ENCODE measurements at places on chromosomes 3 and 15. TPM values are rescaled to one million over a fixed set of nuclear protein-coding genes. Genes with fewer than 3 reads are reported as not detected.

Gene IMPG2
- total RNA-seq = 0.80 TPM

Gene FSTL1
- 3,511 TPM for total RNA-seq

Gene GJD2
- not detected for total RNA-seq

Gene PAK6
- not detected for total RNA-seq

Gene LAMB2
- total RNA-seq = 1,096 TPM

Gene CX3CR1
- 0.12 TPM for total RNA-seq

Gene PRICKLE2
- 48.2 TPM for total RNA-seq

Gene CACNA2D3
- total RNA-seq = not detected

Gene FBXL22
- 3.9 TPM for total RNA-seq

Gene GXYLT2
- total RNA-seq = 140 TPM

Gene RAB11A
- total RNA-seq = 153 TPM

Gene FBXO40
- 0.08 TPM for total RNA-seq

Gene P2RY14
- total RNA-seq = not detected

Gene KCNAB1
- 3.0 TPM for total RNA-seq

Gene ADGRG7
- not detected for total RNA-seq

Gene GOLGA6L7
- total RNA-seq = not detected

Gene GOLIM4
- total RNA-seq = 67.1 TPM

Gene SH3GL3
- total RNA-seq = not detected

Gene MGLL
- total RNA-seq = 61.0 TPM

Gene RTP3
- total RNA-seq = not detected

Gene TUSC7
- total RNA-seq = not detected

Gene BSN
- total RNA-seq = 0.82 TPM

Gene SCN11A
- not detected for total RNA-seq

Gene PDZRN3
- total RNA-seq = 20.0 TPM

Gene SEMA7A
- 1.1 TPM for total RNA-seq

Gene GASK1A
- total RNA-seq = not detected

Gene FEZF2
- not detected for total RNA-seq

Gene BDH1
- total RNA-seq = 6.5 TPM

Gene DGKG
- 1.7 TPM for total RNA-seq

Gene PROK2
- not detected for total RNA-seq

Gene SAMMSON
- total RNA-seq = 0.39 TPM

Gene GPR156
- 1.3 TPM for total RNA-seq

Gene FBXW12
- total RNA-seq = not detected

Gene BBX
- total RNA-seq = 69.6 TPM

Gene CFAP91
- total RNA-seq = not detected

Gene FMN1
- total RNA-seq = 4.8 TPM

Gene PATL2
- total RNA-seq = not detected

Gene PTPRG
- 45.5 TPM for total RNA-seq

Gene CCR2
- total RNA-seq = not detected

Gene EEFSEC
- total RNA-seq = 20.8 TPM

Gene CCR8
- total RNA-seq = not detected

Gene TPM1
- total RNA-seq = 2,332 TPM

Gene AHSG
- not detected for total RNA-seq

Gene SV2B
- total RNA-seq = not detected

Gene MRAS
- total RNA-seq = 68.4 TPM

Gene KNG1
- not detected for total RNA-seq

Gene VPS39
- total RNA-seq = 53.5 TPM

Gene LSM3
- 12.8 TPM for total RNA-seq

Gene LRRC31
- not detected for total RNA-seq

Gene SH2D7
- not detected for total RNA-seq

Gene CYP1A2
- total RNA-seq = not detected

Gene CCK
- not detected for total RNA-seq

Gene CLDN16
- not detected for total RNA-seq

Gene CHST2
- total RNA-seq = 23.1 TPM

Gene GNAT1
- not detected for total RNA-seq

Gene ATP2B2
- total RNA-seq = 0.08 TPM

Gene CNTN3
- total RNA-seq = 2.1 TPM

Gene UQCC5
- 13.7 TPM for total RNA-seq

Gene MYZAP
- total RNA-seq = 1.9 TPM
